ENCODE measurements at places on chromosomes 3 and 15.

DNA sequence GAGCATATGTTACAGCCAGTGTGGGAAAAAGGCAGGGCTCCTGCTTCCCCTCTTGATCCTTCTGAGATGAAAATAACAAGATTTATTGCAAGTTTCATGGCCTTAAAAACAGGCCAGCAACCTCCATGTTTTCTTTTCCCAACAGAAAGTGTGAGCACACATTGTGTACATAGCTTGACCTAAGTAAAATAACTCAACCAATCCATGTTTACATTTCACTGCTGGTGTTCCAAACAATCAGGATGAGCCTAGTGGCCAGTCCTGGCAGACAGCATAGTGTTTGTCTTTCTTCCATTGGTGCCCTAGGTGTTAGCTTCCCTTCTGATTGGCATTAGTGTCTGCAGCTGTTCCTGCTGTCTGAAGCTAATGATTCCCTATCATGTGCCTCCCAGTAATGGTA, 847.7 kb downstream of the EPHA3 start:
- DNase-seq: no peak

DNA sequence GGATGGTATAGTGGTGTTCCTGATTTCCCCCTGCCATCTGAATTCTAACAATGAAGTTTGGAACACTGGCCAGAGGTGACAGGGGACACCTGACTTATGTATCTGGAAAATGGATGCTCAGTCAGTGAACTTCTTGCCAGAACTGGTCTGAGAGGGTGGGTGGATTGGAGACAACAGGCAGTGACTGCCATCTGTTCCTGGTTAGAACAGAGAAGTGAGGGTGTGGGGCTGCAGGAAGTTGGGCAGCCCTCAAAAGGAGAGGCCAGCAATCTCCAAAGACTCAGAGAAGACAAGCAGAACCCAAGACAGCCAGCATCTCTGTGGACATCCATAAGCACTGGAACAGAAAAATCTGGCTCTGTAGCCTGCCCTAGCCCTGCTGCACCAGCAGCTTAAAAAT, 50.5 kb downstream of the ANP32A start:
- DNase-seq: no peak

DNA sequence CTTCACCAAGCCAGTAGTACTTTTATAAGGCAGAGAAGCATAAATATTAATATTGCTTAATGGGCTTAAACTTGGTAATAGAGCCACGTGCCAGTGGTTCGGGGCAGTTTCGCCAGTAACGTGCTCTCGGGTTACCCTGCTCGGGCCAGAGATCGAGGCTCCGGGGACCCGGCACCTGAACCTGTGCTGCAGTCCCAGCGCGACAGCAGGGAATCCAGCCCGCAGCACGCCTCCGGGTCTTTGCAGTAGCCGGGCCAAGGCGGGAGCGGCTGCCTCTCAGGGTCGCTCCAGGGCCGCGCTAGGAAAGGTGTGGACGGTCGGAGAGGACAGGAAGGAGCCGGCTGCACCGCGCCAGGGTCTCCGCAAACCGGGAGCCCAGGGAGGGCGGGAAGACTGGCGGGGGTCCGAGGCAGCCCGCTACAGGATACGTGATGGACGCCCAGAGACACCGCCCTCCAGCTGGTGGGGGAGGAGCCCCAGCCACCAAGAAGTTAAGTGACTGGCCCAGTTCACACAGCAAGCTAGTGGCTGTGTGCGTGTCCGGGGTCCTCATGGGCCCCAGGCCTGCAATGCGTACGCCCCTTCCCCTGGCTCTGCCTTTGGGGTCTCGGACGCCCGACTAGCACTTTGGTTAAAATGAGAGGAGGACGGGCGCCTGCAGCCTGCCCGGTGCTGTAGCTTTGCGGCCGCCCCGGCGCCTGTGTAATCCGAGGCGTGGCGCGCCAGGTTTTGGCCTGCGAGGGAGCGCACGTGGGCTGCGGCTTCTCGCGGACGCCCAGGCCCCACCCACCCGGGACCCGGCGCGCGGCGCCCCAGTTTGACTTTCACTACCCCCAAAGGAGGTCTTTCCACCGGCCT, 1.2 kb upstream of the PDE8A start:
- peak; percentile 79 for DNase-seq

DNA sequence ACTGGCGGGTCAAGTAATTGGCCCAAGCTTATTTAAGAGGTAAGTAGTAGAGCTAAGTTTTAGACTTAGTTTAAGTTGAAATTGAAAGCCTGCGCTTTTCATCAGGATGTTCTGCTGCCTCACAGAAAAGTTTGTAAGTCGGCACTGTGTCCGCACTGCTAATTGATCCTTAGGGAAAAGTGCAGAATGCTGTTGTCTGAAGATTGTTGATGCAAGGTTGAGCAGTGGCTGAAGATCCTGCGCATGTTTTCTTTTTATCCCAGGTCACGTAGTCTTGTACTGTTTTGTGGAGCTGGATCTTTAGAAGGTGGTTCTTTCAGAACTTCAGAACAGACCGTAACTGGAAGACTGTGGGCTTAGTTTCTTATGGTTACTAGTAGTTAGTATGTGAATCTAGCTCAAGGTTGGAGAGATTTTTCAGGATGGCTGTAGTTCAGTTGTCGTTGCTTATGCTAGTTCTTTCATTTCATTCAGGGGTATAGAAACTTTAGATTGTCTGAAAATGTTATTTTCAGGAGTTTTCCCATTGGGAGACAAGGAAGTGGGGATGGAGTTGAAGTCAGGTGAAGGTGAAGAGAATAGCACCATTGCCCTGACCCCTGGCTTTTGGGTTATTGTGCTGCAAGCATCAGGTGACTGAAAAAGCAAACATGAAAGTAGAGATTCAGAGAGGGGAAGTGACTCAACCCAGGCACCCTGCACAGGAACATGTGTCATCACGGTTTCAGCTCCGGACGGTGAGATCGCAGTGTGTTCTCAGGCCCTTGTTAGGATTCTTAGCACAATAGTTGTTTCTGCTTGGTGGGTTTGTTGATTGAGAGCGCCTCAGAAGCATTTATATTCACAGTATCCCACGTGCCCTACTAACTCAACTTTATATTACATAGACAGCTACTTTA, 32.8 kb downstream of the AKAP13 start:
- DNase-seq: peak; percentile 56

Measured in GM12891 (cell line).